Breast epithelium (tissue), 4 donors: ENCODE measurements at places on chromosomes 3 and 15.

DNA sequence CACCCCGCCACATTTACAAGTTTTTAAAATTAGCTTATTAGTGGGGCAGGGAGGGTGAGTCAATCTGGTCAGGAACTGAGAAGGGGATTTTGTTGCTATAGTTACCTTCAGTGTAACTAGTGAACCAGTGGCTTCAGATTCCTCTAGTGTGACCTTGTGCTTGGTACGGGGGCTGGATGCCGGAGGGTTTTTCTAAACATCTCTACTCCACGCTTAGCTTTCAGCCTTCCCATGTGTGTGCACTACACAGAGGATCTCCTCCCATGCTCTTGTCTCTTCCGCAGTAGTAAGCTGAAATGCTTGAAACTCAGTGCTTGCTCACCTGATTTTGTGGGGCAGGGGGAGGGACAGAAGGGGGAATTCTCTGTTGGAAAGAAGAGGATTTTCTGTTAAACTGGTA lies 67.9 kb upstream of the AKAP13 start:
- no peaks in the 10 kb centered on the region for H3K27me3 ChIP-seq
- H3K4me1 ChIP-seq: no peaks in the 10 kb centered on the region
- no peak for DNase-seq
- no peak overlapping the region for H3K27ac ChIP-seq
- H3K4me3 ChIP-seq: no peak overlapping the region

GRCh38 chr15:40454904-40455391 lies 14.2 kb downstream of the BAHD1 start:
- no peak overlapping the region for H3K27ac ChIP-seq
- H3K27me3 ChIP-seq: no peaks in the 10 kb centered on the region

- H3K4me1 ChIP-seq: no peaks in the 10 kb centered on the region
- no peaks in the 10 kb centered on the region for H3K27me3 ChIP-seq
- no peak overlapping the region for H3K27ac ChIP-seq
Observed at GRCh38 chr15:22912256-22912655, 67.9 kb downstream of the CYFIP1 start.

DNA sequence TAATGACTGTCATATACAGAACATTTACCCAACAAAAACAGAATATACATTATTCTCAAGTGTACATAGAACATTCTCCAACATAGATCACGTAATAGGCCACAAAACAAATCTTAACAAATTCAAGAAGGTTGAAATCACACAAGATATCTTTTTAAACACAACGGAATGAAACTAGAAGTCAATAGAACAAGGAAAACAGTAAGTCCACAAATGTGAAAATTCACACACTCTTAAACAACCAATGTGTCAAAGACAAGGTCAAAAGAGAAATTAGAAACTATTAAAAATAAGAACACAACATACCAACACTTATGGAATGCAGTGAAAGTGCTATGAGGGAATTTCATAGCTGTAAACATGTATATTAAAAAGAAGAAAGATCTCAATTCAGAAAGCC lies 81.2 kb upstream of the SLCO2A1 start:
- H3K36me3 ChIP-seq: no peaks in the 10 kb centered on the region
- no peaks in the 10 kb centered on the region for H3K4me1 ChIP-seq
- H3K4me3 ChIP-seq: no peak overlapping the region
- no peak overlapping the region for H3K27ac ChIP-seq
- no peaks in the 10 kb centered on the region for H3K27me3 ChIP-seq

- H3K36me3 ChIP-seq: no peaks in the 10 kb centered on the region
- no peak for DNase-seq
- H3K27me3 ChIP-seq: no peaks in the 10 kb centered on the region
- H3K4me1 ChIP-seq: no peaks in the 10 kb centered on the region
- H3K4me3 ChIP-seq: no peak overlapping the region
- H3K27ac ChIP-seq: no peak overlapping the region
Observed at GRCh38 chr15:38054488-38054887, 120.0 kb downstream of the TMCO5A start.

DNA sequence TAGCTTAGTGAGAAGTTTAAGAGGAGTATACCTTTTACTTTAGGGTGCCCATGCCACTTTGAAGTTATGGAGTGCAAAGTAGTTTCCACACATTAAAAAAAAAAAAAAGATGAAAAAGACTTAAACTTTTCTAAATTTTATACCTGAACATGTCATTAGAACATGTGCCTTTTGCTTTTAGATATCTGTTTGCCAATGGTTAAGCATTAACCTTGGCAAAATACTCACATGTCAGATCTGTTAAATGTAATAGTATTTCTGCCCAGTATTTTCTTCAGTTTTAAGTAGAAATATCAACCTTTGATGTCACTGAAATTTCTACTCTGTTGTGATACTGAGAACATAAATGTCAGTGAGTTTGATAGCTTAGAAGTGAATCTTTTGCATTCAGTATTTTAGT lies 12.2 kb downstream of the ZFAND6 start:
- no peak overlapping the region for H3K4me3 ChIP-seq
- no peaks in the 10 kb centered on the region for H3K36me3 ChIP-seq
- H3K27ac ChIP-seq: no peak overlapping the region
- no peaks in the 10 kb centered on the region for H3K4me1 ChIP-seq
- DNase-seq: no peak
- H3K27me3 ChIP-seq: no peaks in the 10 kb centered on the region

GRCh38 chr3:39062180-39062579 lies 10.4 kb downstream of the WDR48 start:
- DNase-seq: no peak
- H3K36me3 ChIP-seq: no peaks in the 10 kb centered on the region
- H3K4me3 ChIP-seq: no peak overlapping the region
- H3K4me1 ChIP-seq: no peaks in the 10 kb centered on the region
- no peaks in the 10 kb centered on the region for H3K27me3 ChIP-seq

DNA sequence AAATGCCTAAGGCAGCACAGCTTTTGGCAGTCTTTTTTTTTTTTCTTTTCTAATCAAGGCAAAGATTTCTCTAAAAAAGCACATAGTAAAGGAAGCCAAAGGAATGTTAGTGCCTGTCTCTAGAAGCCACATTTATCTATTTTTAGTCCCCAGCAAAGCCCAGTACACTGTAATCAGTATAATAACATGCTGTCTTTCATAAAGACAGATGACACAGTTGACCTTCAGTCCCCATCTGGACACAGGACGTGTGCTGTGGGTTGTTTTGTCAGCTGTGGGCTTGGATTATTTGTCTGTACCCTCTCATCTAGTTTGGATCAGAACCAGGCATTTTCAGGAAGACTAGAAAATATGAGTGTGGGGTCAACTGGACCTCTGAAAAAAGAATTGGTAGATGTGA lies 110.4 kb upstream of the CTNNB1 start:
- DNase-seq: no peak
- H3K4me3 ChIP-seq: no peak overlapping the region
- H3K27ac ChIP-seq: no peak overlapping the region
- no peaks in the 10 kb centered on the region for H3K4me1 ChIP-seq

GRCh38 chr3:54941690-54942362 lies 14.0 kb upstream of the LRTM1 start:
- H3K27me3 ChIP-seq: peaks cover 3% of the 10 kb centered on the region
- no peak overlapping the region for H3K27ac ChIP-seq
- no peaks in the 10 kb centered on the region for H3K4me1 ChIP-seq
- H3K4me3 ChIP-seq: no peak overlapping the region
- H3K36me3 ChIP-seq: no peaks in the 10 kb centered on the region

- H3K27me3 ChIP-seq: peaks cover 4% of the 10 kb centered on the region
- no peak for DNase-seq
- H3K36me3 ChIP-seq: no peaks in the 10 kb centered on the region
- peak overlapping the region; percentile 60 for H3K4me3 ChIP-seq
- H3K27ac ChIP-seq: no peak overlapping the region
Observed at GRCh38 chr3:14602804-14603644, 48.5 kb upstream of the CCDC174 start.

DNA sequence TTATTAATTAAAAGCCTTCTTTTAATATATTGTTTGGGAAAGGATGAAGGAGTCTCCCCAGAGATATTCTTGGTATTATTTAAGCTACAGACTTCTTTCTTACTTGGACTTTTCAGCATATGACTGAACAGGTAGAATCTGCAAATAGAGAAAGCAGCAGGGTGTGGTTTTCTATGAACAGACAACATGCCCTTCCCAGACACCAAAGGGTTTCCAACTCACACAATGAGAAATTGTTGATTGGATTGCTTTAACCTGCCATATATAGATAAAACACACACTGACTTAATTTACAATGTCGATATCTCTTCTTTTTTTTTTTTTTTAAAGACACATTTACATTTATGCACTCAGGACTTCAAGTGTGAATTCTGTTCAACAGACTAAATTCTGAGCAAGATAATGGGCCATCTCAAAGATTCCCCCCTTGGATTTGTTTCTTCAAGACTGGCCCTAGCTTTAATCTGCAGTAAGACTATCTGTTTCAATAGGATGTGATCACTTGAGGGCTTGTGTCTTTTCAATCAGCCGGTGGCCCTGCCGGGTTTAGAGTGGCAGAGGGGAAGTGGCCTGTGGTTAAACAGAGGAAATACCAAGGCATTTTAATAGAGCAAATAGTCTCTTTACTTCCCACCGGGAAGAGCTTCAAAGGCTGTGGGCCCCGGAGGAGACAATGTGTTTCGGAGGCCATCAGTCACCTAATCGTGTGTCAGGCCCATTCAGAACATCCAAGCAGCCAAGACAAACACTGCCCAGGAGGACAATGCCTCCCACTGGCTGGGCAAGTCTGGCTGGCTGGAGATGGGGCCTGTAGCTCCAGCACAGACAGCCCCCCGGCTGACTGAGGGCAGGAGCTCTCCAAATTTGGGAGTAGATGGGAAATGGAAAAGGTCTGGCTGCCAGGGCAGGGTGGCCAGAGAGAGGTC lies 6.1 kb downstream of the IL17RD start:
- no peak for DNase-seq
- peak overlapping the region; percentile 22 for H3K4me3 ChIP-seq
- no peaks in the 10 kb centered on the region for H3K27me3 ChIP-seq

DNA sequence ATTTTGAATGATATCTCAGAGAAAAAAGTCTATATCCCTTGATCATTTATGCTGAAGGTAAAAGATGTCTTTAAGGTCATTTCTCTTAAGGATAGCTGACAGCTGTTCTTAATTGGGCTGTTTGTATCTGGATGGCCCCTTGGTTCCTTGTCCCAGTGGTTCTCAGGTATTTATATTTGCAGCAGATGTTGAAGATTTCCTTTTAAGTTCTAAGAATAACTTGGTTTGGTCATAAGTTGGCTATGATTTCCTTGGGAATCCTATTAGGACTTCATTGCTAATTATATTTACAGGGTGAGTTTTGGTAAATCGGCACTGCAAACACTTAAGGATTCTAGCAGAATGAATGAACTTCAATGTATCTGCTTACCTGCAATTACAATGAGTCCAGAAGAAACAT lies 460.4 kb upstream of the SGO1 start:
- no peak overlapping the region for H3K4me3 ChIP-seq
- H3K27ac ChIP-seq: no peak overlapping the region
- DNase-seq: no peak
- no peaks in the 10 kb centered on the region for H3K4me1 ChIP-seq
- H3K27me3 ChIP-seq: no peaks in the 10 kb centered on the region

DNA sequence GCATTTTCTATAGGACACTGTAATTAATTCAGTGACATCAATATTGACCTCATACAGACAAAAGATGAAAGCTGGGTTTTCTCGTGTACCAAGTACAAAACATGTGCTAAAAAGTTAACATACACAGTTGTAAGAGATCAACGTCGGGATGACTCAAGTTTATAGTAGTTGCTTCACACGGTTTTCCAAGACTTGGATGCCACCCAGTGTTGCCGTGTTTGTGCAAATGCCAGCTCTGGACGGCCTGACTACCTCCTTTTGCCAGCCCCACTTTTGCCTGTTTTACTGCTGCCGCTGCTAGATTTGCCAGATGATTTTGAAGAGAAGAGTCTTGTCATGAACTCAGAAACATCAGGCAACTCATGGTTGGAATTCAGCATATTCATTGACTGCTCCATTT lies 17.6 kb downstream of the EMC7 start:
- no peak for DNase-seq
- H3K4me3 ChIP-seq: no peak overlapping the region
- no peak overlapping the region for H3K27ac ChIP-seq
- no peaks in the 10 kb centered on the region for H3K36me3 ChIP-seq
- H3K27me3 ChIP-seq: no peaks in the 10 kb centered on the region

DNA sequence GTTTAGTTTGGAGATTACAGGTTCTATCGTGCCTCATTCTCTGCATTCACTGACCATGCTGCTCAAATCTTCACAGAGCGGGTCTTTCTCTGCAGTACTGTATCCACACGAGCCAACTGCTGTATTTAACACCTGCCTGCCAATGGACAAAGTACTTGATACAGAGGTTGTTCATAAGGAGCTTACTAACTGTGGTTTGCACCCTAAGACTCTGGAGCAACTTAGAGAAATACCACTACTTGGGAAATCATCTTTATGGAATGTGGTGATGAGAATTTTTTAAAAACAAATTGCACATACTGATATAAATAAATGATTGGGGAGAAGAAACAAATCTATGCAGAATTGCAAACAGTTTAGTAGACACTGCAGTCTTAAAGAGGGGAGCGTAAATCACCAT lies 90.0 kb downstream of the PPP2R3A start:
- no peaks in the 10 kb centered on the region for H3K4me1 ChIP-seq
- no peaks in the 10 kb centered on the region for H3K27me3 ChIP-seq
- no peak for DNase-seq
- no peaks in the 10 kb centered on the region for H3K36me3 ChIP-seq
